ENCODE measurements at places on chromosomes 7 and 10.

- no peak for DNase-seq
Measured at GRCh38 chr10:131856441-131857094, 44.2 kb upstream of the PPP2R2D start.

DNA sequence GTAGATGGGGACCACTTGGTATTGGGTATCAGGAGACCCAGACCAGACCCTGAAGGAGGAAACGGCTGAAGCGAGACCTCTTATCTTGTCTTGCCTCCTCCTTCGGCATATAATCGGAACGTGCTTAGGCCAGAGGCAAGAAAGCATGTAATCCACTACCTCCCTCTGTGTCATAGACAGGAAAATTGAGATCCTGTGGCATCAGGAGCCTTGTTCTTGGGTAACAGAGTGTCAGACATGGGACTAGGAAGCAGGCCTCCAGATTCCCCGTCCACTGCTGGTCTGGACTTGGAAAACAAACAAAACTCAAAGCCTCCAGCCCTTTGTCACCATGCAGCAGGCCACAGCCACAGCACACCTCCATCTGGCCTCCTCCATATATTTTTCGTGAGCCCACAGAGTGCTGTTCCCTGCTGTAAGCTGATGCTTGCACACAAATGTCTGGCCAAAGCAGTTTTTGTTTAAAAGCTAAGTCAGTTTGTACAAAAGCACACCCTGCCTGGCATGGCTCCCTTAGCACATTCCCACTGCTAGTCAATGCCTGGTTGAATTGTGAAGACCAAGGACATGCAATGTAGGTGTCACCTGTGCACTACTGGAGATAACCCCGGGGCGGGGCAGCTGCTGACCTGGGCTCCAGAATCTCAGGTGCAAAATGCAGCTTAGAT lies 510.9 kb downstream of the RPS24 start:
- DNase-seq: no peak

- no peak for DNase-seq
Measured at GRCh38 chr7:22979861-22980260, 34.1 kb downstream of the HYCC1 start.

DNA sequence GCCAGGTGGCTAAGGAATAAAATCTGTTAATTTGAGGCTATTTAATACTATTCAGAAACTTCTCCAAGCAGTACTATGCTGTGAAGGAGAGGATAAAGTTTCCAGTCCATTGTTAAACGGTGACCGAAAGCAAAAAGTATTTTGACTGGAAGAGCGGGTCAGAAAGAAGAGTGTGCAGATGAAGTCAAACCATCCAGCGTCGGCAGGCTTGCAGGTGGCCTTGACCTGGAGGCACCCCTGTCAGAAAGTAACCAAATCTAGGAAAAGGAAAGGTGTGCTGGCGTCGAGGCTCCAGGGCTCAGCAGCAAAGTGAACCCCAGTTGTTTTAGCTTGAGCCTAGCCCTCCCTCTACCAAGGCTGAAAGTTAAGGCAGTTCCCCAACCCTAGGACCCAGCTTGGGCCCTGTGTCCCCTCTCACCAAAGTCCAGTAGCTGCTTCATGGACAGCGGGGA lies 544 bp downstream of the PDK4 start:
- DNase-seq: no peak

DNA sequence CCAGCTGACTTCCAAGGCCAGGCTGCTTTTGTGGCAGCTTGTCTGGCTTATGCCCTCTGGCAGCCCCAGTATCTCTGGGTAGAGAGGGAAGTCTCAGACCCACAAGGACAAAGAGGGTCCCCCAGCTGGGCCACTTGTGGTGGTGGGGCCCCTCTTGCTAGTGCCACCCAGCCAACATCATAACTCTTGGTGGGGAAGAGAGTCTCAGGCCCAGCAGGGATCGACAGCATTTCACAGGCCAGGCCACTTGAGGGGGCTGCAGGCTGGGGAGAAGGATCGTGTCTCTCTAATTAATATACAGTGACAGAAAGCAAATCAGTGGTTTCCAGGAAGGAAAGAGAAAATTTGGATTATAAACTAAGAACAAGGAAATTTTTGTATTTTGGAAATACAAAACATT lies 76.0 kb downstream of the TYW1B start:
- no peak for DNase-seq

DNA sequence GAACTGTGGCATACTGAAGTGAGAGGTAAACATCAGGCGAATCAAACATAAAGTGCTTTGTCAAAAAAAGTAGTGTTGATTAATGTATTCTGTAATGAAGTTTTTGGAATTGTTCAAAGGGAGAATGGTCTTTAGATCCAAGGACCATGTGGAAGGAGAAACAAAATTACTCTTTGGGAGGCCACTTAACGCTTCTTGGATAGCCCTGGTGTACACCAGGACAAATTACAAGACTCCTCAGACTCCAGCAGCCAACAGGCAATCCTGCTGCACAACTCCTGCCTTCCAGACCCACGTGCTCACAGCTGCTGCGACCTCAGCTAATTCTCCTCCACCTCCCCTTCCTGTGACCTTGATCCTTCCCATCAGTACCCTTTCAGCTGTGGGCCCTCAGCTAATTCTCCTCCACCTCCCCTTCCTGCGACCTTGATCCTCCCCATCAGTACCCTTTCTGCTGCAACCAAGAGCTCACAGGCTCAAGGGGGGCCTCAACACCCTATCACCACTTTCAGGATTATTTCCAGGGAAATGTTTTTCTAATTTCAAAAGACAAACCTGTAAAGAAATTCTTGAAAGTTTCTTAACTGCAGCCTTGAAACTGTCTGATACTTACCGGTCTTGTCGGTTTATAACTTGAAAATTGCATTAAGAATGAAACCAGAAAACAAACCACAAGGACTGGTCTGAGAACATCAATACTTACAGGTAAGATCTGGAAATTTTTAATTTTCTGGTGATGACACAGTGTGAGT lies 29.7 kb upstream of the DDC start:
- DNase-seq: no peak

DNA sequence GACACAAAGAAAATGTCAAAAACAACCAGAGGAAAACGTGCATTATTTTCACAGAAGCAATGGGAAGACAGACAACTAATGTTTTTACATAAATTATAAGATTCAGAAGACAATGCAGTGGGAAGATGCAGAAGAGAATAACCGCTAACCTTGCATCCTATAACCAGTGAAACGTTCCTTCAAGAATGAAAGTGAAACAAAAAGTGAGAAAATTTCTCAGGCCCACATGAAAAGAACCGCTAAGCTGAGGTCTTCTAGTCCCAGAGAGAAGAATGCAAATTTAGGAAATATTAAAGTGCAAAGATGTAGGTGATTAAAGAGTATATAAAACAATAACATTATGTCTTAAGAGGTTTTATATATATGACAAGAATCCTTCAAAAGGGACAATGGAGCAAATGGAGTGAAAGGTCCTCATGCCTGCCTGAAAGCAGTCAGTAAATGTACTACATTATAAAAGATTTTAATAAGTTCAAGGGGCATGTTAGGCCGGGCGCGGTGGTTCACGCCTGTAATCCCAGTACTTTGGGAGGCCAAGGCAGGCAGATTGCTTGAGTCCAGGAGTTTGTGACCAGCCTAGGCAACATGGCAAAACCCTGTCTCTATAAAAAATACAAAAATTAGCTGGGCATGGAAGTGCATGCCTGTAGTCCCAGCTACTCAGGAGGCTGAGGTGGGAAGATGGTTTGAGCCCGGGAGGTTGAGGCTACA lies 43.1 kb upstream of the DDC start:
- DNase-seq: no peak

DNA sequence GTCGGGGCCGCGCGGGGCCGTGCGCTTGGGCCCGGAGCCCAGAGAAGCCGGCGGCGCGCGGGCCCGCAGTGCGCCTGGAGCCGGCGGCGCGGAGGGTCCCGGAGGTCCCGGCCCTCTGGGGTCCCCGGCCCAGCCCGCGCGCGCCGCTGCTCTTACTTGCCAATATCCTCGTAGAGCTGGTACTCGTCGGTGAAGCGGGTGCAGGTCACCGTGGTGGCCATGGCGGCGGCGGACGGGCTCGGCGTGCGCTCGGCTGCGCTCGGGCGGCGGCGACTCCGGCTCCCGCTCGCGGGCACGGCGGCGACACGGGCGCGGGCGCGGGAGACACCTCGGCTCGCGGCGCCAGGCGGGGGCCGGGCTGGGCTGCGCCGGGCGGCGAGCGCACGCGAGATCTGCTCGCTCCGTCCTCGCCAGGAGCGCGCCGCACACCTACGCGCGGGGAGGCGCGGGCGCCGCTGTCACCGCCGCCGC lies at the start of gene CAMK2B:
TSS of gene CAMK2B (minus strand) at position 394 of the 471 bp plus-strand sequence. CDS start at position 221, 173 bp downstream.
- DNase-seq: no peak

GRCh38 chr10:4586776-4587175 lies 239.2 kb upstream of the AKR1E2 start:
- no peak for DNase-seq

- no peak for DNase-seq
Measured at GRCh38 chr10:6053816-6054631, 8.1 kb downstream of the IL2RA start.

GRCh38 chr10:36048236-36048635 lies 406.1 kb upstream of the FZD8 start:
- no peak for DNase-seq

DNA sequence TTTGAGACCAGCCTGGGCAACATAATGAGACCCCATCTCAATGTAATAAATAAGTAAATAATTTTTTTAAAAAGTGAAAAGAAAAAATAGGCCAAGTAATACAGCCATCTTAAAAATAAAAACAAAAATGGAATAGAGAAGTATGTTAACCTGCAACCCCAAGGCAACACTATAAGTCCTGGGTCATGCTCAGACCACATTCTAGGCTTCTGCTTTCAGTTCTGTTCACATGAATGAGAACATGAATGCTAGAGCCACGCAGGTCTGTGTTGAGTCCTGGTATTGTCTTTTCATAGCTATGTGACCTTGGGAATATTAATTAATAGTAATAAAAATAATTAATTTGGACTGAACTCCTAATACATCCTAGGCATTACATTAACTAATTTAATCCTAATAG lies 284.0 kb downstream of the AUTS2 start:
- DNase-seq: no peak

GRCh38 chr10:33123680-33124079 lies 165.7 kb upstream of the ITGB1 start:
- no peak for DNase-seq

DNA sequence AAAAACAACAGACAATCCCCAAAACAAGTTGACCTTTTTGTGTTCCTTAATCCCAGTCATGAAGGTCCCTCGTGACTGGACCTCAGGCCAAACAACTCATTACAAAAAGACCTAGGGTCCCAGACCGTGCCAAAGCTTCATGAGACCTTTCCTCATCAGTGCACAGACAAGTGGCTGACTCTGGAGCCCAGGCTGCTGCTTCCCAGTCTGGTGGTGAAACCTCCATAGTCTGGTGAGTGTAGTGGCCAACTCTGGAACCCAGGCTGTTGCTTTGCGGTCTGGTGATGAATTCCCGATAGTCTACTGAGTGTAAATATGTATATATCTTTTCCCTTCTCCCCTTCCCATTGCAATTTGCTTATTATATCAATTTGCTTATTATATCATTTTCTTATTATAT lies 22.1 kb upstream of the SLC18A3 start:
- no peak for DNase-seq

DNA sequence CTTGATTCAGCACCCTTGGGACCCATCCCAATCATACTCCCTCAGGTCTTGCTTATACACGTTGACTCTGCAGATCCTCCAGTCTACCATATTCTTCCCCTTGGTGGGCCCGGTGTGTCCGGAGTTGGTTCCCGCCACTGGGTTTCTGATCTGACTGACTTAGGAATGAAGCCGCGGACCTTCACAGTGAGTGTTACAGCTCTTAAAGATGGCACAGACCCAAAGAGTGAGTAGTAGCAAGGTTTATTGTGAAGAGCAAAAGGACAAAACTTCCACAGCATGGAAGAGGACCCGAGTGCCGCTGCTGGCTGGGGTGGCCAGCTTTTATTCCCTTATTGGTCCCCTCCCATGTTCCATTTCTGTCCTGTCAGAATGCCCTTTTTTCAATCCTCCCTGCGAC lies 5.9 kb upstream of the GDF10 start:
- DNase-seq: no peak

DNA sequence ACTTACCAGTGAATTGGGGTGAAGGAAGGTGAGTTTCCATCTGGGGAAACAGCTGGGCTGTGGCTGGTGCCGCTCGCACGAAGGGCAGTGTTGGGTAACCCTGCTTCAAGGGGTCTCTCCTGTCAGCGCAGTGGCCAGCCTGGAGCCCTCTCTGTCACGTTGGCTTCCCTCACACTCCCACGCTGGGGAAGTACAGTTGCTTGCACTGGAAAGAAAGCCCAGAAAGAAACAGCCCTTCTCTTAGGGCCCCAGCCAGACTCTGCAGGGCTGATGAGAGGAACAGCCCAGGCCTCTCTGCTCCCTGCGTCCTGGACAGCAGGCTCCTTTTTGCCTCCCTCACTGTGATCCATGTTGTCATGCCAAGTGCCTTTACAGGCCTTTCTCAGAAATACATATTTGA lies 40.3 kb upstream of the TRIM8 start:
- no peak for DNase-seq
